ENCODE measurements at places on chromosomes 2 and 18.

- DNase-seq: no peak
These were observed 109.1 kb upstream of the DNAJC10 start for GRCh38 chr2:182606728-182607681.

- DNase-seq: no peak
These were observed 166.0 kb downstream of the EHBP1 start for GRCh38 chr2:62871506-62871905.

- DNase-seq: no peak
These were observed 68.7 kb downstream of the DNAJC10 start for GRCh38 chr2:182784777-182785176.

DNA sequence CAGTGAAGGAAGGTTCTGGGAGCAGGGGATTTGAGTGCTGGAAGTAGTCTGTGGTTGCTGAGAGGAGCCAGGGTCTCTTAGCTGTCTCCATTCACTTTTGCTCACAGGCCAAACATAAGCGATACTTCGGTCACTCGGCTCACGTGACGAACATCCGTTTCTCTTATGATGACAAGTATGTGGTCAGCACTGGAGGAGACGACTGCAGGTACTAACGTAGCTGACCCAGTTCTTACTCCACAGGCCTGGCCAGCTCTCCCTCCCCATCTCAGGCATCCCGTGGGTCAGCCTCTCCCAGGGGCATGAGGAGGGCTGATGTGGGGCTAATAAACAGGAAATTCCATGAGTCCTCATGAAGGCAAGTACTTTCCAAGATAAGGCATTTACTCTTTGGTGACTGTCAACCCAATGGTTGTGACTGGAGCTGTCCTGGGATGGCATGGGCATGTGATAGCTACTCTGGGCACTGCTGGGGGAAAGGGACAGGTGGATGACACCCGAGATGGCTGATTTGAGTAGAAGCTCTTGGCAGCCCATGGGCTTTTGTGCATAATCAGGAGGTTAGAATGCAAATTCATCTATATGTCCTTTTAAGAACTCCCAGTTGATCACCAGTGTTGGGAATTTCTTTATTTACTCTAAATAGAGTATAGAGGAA, 81.6 kb downstream of the RTN4 start:
- no peak for DNase-seq

- no peak for DNase-seq
These were observed 240.7 kb downstream of the LPIN1 start for GRCh38 chr2:11987151-11987550.

DNA sequence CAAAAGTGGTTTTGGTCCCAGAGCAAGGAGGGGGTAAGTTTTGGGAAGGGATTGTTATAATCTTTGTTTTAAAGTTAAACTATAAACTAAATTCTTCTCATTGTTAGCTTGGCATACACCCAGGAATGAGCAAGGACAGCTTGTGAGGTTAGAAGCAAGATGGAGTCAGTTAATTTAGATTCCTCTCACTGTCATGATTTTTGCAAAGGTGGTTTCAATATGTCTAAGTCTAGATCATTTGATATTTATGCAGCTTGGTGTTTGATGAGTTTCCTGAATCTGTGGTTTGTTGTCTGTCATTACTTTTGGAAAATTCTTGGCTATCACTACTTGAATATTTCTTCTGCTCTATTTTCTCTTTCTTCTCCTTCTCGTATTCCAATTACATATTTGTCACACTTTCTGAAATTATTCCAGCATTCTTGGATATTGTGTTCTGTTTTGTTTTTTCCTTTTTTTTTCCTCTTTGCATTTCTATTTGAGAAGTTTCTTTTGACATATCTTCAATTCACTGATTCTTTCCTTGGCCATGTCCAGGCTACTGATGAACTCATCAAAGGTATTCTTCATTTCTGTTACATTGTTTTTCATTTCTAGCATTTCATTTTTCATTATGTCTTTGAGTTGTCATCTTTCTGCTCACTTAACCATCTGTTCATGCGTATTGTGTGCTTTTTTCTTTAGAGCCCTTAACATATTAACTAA, 5.1 kb downstream of the SP140 start:
- DNase-seq: no peak

GRCh38 chr2:70141902-70142589, 48.8 kb downstream of the C2orf42 start:
- DNase-seq: no peak

- no peak for DNase-seq
These were observed 70.9 kb downstream of the PIEZO2 start for GRCh38 chr18:11078491-11078890.

- DNase-seq: no peak
These were observed 163.2 kb upstream of the TWIST2 start for GRCh38 chr2:238684362-238685326.

DNA sequence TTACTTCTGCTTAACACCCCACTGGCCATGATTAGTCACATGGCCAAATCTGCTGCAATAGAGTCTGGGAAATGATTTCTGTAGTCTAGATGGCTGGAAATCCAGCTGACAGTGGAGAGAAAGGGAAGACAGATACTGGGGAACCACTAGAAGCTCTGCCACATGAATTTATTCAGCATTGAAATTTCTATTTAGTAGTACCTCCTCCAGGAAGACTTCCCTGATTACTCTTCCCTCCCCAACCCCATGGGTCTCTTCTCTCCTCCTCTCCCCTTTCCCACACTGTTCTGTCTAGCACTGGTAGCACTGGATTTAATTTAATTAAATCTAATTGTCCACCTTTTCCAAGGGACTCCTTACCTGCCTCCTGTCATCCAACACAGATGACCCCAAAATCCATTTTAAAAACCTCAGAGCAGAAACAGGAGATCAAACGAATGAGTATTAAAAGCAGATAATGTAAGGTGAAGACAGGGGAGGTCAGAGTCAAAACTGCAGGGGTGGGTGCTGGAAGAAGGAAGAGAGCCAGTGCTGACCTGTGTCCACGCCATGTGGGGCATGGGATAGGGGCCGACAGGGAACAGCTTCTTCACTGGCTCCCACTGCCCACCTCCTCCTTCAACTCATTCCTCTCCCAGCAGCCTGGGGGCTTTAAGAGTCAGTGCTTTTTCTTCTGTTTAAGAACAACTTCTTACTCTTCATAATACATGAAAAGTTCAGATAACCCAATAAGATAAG, 169.2 kb upstream of the HS6ST1 start:
- no peak for DNase-seq

- peak; percentile 47 for DNase-seq
These were observed 140.6 kb upstream of the ID2 start for GRCh38 chr2:8541223-8541622.

GRCh38 chr18:3180325-3180724, 39.4 kb downstream of the MYOM1 start:
- no peak for DNase-seq

DNA sequence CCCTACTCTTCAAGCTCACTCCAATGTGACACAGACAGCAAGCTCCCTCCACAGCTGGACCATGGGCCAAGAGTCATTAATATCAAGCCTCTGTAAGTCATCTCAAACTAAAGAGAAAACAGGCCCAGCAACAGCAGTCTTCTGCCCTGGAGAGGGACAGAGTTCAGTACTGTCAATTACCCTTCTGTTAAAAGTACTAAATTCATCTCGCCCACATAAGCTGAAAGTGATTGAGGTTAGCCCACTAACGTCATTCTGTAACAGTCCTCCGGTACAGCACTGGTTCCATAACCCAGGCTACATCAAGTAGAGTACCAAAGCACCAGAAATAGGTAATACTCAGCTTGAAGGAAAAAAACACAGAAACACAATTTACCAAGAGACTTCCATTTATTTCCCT, 25.9 kb downstream of the THADA start:
- peak; percentile 36 for DNase-seq

DNA sequence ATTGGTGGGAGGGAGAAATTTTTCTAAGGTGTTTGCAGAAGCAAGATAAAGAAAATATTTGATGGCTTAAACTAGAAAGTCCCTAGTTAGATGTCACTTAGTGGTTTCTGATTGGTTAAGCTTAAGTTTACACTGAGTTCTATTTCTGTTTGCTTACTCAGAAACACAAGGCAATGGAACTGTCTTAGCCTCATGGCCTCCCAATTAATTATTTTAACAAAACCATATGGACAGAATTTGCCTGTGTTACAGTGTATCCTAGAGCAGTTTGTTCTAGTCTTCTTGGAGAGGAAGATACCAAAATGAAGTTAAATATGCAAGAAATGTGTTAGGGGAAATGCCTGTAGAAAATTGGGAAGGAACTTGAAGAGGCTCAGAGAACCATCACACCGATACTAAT, 4.6 kb upstream of the IMPACT start:
- DNase-seq: no peak

GRCh38 chr18:8948471-8949149, 153.9 kb upstream of the NDUFV2 start:
- DNase-seq: no peak

- DNase-seq: no peak
These were observed 71.7 kb upstream of the CDCA7 start for GRCh38 chr2:173282795-173283545.

- no peak for DNase-seq
These were observed 20.0 kb upstream of the NFE2L2 start for GRCh38 chr2:177284531-177284930.

GRCh38 chr2:52970642-52971041, 797.0 kb upstream of the CHAC2 start:
- DNase-seq: no peak

DNA sequence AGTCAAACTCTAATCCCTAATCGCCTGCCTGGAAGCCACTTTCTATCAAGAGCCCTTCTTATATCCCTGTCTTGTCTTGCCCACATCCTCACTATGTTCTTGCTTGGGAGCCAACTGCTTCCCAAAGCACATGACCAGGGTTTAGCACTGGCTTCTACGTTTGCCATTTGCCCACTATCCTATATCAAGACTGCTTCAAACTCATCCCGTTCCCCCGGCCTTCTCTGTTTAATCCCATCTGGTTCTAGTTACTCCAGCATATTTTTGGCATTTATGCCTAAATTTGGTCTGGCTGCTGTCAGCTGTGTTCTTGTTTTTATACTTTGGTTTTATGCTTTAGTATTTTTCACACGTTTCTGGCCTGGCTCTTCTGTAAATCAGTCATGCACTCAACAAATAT, 40.2 kb downstream of the POLR1A start:
- DNase-seq: no peak

DNA sequence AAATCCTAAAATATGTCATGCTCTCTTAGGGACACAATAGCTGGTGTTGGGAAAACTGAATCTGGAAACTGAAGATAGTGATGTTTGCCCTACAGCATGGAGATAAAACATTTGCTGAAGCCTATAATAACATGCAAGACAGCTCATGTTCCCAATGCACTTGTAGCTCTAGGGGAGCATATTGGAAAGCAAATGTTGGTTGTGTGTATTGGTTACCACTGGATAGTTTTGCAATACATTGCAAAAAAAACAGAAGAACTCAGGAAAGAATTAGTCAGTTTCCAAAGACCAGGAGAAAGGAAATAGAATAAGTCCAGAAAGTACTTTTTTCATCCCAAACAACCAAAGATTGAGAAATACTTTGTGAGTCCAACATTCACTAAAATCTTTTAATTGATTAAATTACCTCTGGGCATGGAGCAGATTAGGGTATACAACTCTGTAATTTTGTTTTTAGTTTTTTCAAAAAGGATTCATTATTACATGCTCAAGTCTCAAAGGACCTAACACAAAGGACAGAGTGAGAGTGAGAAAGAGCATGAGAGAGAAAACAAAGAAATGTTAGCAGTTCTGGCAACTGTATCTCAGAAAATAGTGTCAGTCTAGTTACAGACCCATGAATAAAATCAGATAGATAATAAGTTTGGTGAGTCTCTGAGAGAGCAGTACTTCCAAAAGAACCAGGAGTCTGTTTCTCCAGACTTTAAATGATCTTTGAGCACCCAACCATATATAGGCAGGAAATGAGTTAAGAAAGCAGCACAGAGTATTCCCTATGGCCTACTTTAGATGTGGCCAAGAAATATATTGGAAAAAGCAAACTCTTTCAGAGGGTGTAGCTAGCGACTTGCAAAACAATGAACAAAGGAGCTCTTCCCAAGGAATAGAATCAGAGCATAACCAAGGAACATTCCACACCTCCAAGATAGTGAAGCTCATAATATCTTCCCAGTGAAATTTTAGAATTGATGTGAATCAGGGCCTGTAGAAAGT, 36.6 kb upstream of the COL3A1 start:
- DNase-seq: no peak

DNA sequence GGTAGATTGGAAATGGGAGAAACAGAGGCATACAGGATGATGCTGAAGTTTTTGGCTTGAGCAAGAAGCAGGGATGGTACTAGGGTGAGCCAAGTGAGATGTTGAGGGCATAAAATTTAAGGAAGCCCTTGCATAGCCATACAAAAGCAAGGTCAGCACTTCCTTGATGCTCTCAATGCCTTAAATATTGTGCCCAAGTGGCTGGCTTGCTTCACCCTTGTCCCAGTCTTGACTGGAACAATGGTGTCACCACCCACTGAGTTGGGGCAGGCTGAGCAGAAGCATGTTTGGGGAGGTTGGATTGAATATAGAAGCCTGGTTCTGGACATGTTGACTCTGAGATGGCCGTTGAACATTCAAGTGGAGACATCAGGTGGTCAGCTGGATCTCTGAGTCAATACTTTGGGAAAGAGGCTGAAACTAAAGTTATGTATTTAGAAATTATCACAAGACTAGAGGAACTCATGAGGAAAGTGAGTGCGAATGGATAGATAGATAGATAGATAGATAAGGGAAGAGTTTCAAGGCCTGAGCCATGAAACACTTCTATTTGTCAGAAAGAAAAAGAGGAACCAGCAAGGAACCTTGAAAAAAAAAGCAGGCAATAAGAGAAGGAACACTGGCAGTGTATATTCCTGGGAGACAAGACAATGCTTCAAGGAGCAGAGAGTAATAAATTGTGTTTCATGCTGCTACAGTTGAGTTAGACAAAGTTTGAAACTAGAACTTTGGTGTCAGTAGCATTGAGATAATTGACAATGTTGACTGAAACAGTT, 43.0 kb upstream of the HNMT start:
- DNase-seq: no peak

DNA sequence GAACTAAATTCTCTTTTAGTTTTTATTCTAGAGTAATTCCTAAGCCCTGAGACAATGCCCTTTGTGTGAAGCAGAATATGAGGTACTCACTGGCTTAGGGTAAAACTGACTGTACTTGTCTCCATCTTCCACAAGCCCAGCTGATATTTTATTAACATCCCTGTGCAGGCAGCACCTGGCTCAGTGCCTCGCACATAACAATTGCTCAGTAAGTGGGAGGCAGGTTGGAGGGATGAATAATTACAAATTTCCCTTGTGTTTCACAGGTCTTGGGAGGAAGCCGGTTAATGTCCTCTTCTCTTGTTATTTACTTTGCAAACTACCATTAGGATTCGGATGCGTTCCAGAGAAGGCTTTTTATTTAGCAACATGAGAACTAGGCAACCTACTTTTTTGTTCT, 249.8 kb upstream of the FSHR start:
- no peak for DNase-seq

DNA sequence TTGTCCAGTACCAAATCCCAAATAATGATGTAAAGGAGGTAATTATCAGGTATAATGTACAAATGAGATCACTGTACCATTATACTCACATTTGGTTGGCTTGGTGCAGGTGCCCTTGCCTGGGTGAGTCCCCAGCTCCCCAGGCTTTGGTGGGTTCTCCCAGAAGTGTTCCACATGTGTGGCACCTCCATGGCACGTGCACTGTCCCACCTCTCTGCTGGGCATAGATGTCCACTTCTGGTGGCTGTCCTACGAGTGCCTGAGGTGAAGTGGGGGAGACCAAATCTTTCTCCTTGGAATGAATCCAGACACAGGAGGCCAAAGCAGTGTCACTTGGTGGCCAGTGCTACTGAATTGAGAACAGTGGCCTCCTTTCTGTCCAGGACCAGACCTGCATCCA, 162.4 kb upstream of the SESTD1 start:
- DNase-seq: no peak

GRCh38 chr2:234885886-234886285, 65.9 kb upstream of the SH3BP4 start:
- DNase-seq: no peak

GRCh38 chr2:105144941-105145300, 96.6 kb upstream of the GPR45 start:
- DNase-seq: no peak
